ENCODE measurements at places on chromosomes 16 and 17.

DNA sequence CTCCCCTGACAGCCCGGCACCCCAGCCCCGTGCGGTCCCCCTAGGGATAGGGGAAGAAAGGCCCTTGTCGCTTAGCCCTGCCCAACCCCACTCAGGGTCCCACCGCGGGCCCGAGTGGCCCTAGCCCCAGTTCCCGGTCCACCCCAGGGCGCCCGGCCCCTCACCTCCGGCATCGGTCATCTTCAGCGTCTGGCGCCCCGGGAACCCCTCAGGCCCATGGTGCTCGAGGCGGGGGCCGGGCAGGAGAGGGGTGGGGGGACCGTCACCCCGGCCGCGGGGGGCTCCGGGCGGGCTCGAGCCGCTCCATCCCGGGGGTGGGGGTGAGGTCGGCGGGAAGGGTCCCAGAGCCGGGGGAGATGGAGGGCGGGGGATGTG is 620 bp downstream of the SAMD14 start:
- peaks cover 31% of the 10 kb centered on the region for H3K4me1 ChIP-seq
- DNase-seq: no peak

- H3K27ac ChIP-seq: no peak overlapping the region
- H3K36me3 ChIP-seq: peaks cover 22% of the 10 kb centered on the region
- no peaks in the 10 kb centered on the region for H3K27me3 ChIP-seq
- no peak overlapping the region for H3K4me3 ChIP-seq
Observed at GRCh38 chr17:75001915-75002843, 10.3 kb upstream of the MRPL58 start.

DNA sequence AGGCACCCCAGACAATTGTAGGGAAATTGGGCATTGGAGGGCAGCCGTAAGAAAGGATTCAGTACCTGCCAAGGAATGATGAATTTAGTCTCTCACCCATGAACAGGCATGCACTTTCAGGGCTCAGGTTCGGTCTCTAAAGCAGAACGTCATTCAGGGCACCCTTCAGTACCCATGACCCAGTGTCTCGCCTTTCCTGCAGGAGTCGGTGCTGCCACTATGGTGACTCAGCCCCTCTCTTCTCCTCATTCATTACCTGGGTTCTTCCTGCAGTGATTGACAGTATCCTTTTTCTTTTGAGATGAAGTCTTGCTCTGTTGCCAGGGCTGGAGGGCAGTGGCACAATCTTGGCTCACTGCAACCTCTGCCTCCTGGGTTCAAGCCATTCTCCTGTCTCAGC is 8.4 kb downstream of the SOST start:
- no peaks in the 10 kb centered on the region for H3K27me3 ChIP-seq
- H3K4me1 ChIP-seq: peaks cover 5% of the 10 kb centered on the region
- H3K36me3 ChIP-seq: no peaks in the 10 kb centered on the region
- DNase-seq: no peak
- H3K4me3 ChIP-seq: no peak overlapping the region
- no peak overlapping the region for H3K27ac ChIP-seq

DNA sequence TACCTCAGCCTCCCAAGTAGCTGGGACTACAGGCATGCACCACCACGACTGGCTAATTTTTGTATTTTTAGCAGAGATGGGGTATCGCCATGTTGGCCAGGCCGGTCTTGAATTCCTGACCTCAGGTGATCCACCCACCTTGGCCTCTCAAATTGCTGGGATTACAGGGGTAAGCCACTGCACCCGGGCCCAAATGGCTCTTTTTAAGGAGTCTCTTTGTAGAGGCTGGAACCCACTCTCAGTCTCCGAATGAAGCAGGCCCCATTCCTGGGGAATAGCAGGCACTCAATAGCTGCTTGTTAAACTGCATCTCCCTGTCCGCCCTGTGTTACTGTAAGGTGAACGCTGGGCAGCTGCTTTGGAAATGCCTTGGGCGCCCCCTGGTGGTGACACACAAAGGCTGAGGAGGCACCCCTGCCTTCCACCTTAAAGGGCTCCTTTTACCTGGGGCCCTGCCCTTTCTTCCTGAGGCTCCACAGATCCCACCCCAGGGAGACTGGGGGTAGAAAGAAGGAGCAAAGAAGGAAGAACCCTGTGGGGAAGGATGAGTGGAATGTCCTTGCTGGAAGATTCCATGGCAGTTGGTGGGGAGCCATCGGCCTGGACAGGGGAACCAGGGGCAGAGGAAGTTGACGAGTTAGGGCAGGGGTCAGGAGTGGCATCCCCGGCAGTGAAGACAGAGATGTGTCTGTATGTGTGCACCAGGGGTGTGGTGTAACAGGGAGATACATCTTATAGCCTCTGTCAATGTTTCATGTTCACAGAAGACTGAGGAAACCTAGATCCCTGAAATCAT is 6.1 kb upstream of the SP2 start:
- H3K27ac ChIP-seq: no peak overlapping the region
- H3K4me1 ChIP-seq: peaks cover 6% of the 10 kb centered on the region
- no peak overlapping the region for H3K4me3 ChIP-seq

DNA sequence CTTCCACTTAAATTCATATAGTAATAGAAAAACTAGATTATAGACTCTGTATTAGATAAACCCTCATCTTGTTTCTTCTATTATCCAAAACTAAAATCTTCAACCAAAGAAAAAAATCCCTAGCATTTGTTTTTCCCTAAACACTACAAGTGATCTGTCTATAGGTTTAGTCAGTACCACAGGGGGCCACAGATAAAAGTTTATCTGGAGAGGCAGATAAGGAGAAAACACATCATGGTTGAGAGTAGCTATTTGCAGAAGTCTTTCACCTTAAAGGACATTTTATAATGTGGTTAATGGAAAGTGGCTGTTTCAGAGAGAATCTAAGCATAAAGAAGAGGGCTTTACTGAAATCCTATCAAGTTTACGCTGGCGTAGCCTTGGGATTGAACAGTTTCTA is 160.1 kb downstream of the CDK5R1 start:
- H3K36me3 ChIP-seq: no peaks in the 10 kb centered on the region
- H3K4me3 ChIP-seq: no peak overlapping the region
- no peak for DNase-seq
- no peak overlapping the region for H3K27ac ChIP-seq
- no peaks in the 10 kb centered on the region for H3K4me1 ChIP-seq

DNA sequence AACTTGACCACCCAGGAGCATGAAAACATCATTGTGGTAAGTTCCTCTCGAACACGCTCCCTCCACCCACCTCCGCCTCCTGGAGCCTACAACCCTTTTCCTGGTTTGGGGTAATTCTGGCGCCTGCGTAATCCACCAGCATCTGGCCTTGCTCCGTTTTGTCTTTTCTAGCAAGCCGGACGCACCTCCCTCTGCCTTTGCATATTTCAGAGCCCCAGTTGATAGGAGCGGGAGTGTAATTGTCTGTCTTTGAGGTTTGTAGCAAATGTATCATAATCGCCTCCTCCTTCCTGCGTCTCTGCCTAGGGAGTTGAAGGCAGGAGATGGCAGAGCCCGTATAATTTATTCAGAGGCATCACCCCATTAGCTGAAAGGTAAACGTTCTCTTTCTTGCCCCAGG is 121.3 kb upstream of the PLCG2 start:
- H3K27me3 ChIP-seq: no peaks in the 10 kb centered on the region
- no peak overlapping the region for H3K27ac ChIP-seq
- no peak overlapping the region for H3K4me3 ChIP-seq
- H3K36me3 ChIP-seq: no peaks in the 10 kb centered on the region

- H3K27ac ChIP-seq: no peak overlapping the region
- DNase-seq: no peak
- H3K27me3 ChIP-seq: peaks cover 4% of the 10 kb centered on the region
- H3K4me3 ChIP-seq: no peak overlapping the region
Observed at GRCh38 chr16:65114527-65114926, 7.3 kb downstream of the CDH11 start.

DNA sequence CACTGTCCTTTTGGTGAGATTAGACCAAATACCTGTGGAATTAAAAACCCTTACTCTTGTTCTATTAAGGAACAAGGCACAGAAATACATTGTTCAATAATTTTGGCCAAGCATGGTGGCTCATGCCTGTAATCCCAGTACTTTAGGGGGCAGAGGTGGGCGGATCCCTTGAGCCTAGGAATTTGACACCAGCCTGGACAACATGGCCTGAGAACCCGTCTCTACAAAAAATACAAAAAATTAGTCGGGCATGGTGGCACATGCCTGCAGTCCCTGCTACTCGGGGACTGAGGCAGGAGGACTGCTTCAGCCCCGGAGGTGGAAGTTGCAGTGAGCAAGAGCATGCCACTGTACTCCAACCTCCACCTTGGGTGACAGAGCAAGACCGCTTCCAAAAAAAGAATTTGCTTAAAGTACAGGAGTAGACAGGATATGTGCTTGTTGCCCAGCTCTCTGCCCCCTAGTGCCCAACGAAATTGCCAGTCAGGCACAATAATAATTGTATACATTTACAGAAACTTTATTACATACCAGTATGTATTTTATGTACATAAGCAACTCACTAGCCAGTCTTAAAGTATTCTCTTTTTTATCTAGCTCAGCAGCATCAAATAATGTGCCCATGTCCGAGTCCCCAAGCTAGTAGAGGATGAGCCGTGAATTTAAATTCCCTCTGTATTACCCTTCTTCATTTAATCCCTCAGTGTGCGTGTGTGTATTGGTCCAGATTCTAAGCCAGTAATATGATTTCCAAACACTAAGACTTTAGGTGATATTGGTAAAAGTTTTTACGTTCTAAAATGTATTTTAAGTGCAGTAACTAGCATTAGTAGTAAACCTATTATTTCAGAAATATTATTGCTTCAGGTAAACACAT is 1.4 kb downstream of the THUMPD1 start:
- peaks cover 24% of the 10 kb centered on the region for H3K36me3 ChIP-seq
- H3K27me3 ChIP-seq: no peaks in the 10 kb centered on the region
- no peaks in the 10 kb centered on the region for H3K4me1 ChIP-seq
- H3K27ac ChIP-seq: no peak overlapping the region
- no peak for DNase-seq
- H3K4me3 ChIP-seq: peak overlapping the region; percentile 88

- no peaks in the 10 kb centered on the region for H3K27me3 ChIP-seq
- H3K4me3 ChIP-seq: no peak overlapping the region
- DNase-seq: no peak
- no peaks in the 10 kb centered on the region for H3K4me1 ChIP-seq
- no peaks in the 10 kb centered on the region for H3K36me3 ChIP-seq
Observed at GRCh38 chr16:68889508-68890150, 46.3 kb downstream of the TANGO6 start.

GRCh38 chr16:65037556-65037955 is 84.3 kb downstream of the CDH11 start:
- 0 out of 2 replicates have a peak, but pooled peaks cover 6% of the 10 kb centered on the region for H3K4me1 ChIP-seq
- no peak overlapping the region for H3K27ac ChIP-seq
- H3K36me3 ChIP-seq: no peaks in the 10 kb centered on the region

GRCh38 chr17:16589097-16589969 is 20.3 kb upstream of the ZNF287 start:
- H3K36me3 ChIP-seq: no peaks in the 10 kb centered on the region
- H3K27me3 ChIP-seq: peaks cover 2% of the 10 kb centered on the region
- peak; percentile 86 for DNase-seq
- H3K4me3 ChIP-seq: peak overlapping the region; percentile 68
- H3K27ac ChIP-seq: no peak overlapping the region

All from H1 (cell line).